Ammon's horn (tissue), 1 donor: ENCODE measurements at places on chromosomes 5 and 9.

DNA sequence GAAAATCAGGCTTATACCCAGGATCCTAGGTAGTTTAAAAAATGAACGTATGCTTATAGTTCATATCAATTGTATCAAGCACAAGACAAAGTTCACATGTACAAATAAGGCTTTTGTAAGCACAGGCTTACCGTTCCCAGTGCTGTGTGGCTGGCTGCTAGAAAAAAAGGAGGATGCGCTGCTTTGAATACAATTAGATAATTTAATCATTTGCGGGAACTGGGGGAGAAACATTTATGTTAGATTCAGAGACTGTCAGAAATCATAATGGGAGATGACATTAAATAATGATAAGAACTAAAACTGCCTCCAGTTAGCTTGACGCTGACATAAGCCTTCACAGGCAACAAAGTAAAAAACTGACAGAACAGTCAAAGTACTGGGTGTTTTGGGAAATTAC is 93.2 kb downstream of the FNBP1 start:
- DNase-seq = no peak

GRCh38 chr5:111942201-111942600 is 185.2 kb upstream of the NREP start:
- DNase-seq = no peak

GRCh38 chr9:131271506-131271931 is 4.8 kb downstream of the FAM78A start:
- DNase-seq = no peak

GRCh38 chr5:478982-479535 is 36.1 kb downstream of the EXOC3 start:
- no peak for DNase-seq

GRCh38 chr5:126369995-126370731 is 53.0 kb upstream of the GRAMD2B start:
- DNase-seq = peak; percentile 38

GRCh38 chr9:21395778-21396717 is 10.8 kb upstream of the IFNA2 start:
- DNase-seq = peak; percentile 80

DNA sequence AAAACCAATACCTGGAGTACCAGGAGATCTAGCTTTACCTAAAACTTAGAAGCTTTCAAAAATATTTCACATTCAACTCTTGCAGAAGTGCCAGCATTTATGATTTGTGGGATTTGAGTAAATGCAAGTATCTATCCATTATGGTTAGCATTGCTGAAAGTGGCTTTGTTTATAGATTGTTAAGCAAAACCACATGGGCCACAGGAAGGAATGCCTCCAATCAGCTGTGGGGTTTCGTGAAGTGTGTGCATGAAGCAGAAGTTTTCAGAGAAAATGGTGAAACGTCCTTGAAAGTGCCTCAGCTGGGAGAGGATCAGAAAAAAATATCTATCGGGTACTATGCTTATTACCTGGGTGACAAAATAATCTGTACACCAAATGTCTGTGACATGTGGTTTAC is 4.2 kb downstream of the LECT2 start:
- DNase-seq = no peak

GRCh38 chr5:178388386-178389025 is 155.9 kb upstream of the PHYKPL start:
- DNase-seq = no peak

- no peak for DNase-seq
Measured at GRCh38 chr5:157892974-157893373, 34.0 kb upstream of the CLINT1 start.

- DNase-seq = no peak
Measured at GRCh38 chr9:133835262-133835901, 97.2 kb upstream of the SARDH start.

GRCh38 chr5:145587710-145588109 is 247.4 kb downstream of the PRELID2 start:
- no peak for DNase-seq

DNA sequence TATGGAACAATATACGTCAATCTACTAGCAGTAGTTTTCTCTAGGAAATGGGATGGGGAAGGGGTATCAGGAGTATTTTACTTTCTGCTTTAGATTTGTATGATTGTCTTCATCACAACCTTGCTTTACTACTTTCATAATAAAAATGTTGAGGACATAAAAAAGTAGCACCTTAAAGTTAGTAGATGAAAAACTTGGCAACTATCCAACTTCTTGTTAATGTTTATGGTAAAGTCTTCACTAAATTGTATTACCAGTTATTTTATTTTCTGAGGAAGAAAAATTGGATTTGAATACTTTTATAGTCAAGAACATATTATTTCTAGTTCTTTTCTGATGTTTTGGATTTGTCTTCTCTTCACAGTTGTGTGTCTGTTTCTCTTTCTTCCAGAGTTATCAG is 372.1 kb downstream of the ARRDC3 start:
- DNase-seq = no peak

GRCh38 chr5:72149742-72150141 is 42.5 kb downstream of the MAP1B start:
- DNase-seq = no peak

DNA sequence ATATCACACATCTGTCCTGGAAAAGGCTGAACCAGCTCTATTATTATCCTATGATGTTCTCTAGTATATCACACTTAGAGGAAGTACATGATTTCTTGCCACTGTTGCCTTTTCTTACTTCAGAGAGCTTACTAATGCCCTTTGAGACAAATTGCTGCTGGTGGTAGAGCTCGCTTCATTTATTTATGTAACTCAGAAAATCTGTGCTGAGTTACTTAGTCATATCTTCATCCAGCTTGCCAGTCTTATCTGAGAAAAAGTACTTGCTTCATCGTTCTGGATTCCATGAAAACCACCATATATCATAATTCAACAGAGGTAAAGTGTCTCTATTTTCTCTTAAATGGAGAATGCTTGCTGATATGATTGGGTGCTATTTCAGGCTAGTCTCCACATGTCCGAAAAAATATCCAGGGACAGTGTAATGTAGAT is 26.6 kb downstream of the PTPDC1 start:
- no peak for DNase-seq
